Fibroblast of the aortic adventitia (primary cell): ENCODE measurements at places on chromosomes 2 and 18. TPM values are rescaled to one million over a fixed set of nuclear protein-coding genes. Genes with fewer than 3 reads are reported as not detected.

DNA sequence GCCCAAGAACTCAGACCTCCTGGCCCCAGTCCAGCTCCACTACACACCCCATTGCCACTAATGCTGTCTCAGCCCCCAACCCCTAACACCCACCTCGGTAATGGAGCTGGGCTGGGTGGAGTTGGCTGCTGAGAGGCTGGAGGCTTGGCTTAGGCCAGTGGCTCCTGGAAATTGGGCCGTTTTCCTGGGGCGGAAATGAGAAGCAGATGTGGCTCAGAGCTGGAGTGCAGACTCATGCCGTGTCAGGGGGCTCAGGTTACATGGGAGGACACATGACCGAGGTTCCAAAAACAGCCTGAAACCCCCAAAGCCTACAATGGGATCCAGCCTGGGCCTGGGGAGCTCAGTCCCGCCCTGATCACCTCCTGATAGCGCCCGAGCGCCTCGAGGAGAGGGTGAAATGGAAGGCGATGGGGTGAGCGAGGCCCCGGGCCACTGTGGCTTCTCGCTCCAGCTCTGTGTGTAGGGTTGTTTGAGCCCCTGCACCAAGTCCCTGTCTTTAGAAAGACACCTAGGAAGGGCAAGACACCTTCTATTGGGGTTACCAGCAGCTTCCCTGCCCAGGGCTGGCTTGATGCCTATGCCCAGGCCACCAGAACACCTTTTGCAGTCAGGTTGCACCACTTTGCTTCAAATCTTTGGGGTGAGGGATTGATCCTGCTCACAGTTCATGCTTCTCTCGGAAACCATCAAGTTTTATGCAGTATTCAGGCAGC lies 175.7 kb upstream of the HAAO start:
- DNase-seq = peak; percentile 98

Gene CABLES1
- total RNA-seq = 7.4 and 19.2 TPM in 2 replicates

Gene IL37
- total RNA-seq = not detected in 2 replicates

DNA sequence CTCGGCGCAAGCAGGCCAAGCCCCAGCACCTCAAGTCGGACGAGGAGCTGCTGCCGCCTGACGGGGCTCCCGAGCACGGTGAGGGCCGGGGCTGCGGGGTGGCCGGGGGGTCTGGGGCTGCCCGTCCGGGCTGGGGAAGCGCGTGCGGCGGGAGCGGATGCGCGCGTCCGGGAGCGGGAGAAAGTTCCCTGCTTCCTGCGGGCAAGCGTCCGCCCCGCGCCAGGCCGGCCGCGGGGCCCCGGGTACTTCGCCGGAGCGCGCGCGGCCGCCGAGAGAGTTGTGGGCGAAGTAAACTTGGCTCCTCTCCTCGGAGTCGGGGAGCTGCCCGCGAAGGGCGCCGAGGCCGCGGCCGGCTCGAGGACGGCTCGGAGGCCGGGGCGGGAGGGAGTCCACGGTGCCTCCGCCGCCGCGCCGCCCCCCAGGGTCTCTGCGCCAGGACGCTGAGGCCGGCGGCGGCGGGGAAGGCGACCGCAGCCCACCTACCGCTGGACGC lies 707 bp downstream of the SALL3 start:
- DNase-seq = no peak

Gene CHRNG
- not detected in 2 replicates for total RNA-seq

Gene KANSL3
- total RNA-seq = 39.7 and 45.6 TPM in 2 replicates

Gene EFEMP1
- 652 and 1,009 TPM in 2 replicates for total RNA-seq

Gene DYNAP
- not detected in 2 replicates for total RNA-seq

DNA sequence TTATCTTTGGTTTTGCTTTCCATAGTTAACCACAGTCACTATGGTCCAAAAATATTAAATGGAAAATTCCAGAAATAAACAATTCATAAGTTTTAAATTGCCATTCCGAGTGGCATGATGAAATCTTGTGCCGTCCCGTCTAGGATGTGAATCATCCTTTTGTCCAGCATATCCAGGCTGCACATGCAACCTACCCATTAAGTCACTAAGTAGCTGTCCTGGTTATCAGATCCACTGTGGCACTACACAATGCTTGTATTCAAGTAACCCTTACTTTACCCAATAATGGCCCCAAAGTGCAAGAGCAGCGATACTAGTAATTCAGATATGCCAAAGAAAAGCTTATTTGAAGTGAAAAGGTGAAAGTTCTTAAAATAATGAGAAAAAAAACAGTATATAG lies 10.7 kb downstream of the USP34 start:
- DNase-seq = peak; percentile 80

Gene TMEM200C
- 0.33 and 0.36 TPM in 2 replicates for total RNA-seq

- DNase-seq = no peak
Observed at GRCh38 chr2:169729274-169729605, 4.4 kb upstream of the KLHL23 start.

DNA sequence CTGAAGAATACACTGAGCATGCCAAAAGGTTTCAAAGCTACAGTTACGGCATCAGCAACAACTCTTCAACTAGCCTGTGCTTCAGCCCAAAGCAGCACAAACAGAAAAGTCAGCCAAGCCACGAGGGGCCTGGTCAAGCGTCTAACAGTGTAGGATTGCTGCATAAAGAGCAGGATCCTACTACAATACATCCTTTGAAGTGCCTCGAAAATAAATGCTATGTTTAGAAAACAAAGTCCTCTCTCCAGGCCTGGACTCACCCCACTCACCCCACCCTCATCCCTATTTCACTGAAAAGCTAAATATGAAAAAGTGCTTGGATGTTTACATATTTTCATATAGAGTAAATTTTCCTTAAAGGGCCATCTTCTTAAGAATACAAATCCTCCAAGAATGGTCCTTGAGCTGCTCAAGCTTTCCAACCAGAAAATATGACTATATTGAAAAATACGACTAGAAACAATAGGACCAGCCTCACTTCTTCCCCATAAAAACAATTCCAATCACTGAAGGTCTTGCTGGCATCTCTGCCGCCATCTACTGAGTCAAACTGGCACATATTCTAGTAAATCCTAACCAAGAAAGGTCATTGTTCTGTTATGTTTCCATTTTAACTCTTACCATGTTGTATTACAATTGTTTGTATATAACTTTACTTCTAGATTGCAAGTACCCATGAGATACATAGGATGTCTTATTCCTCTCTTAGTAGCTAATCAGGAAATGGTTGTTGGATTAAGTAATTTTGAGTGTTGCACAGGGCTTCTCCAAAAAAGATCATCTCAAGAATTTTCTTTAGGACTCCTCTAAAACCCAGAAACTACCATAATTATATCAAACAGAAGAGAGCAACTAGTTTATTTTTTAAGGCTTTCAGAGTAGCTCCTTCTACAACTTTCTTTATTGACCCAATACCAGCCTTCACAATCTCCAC lies 63.6 kb downstream of the CLHC1 start:
- peak; percentile 90 for DNase-seq

Gene GDF7
- under 0.01 TPM in 1 of 2 replicates, not detected in the other for total RNA-seq
